HFFc6 (cell line): ENCODE measurements at places on chromosomes 1 and 21.

DNA sequence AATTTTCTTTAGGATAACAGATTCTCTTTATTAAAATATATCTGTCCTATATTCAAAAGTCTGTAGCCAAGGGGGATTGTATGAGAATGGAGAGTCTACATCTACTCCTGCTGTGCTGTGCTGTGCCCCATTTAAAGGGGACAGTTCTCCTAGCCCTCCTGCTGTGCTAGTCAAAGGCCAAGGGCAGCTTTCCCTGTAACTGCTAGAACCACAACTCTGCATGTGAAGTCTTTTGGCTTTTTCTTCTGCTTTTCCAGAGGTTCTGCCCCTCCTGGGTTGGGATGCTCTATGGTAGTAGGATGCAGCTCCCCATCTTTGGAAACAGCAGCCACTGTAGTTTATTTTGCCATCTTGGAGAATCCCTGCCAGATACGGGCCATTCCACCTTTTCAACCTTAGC lies 197.5 kb upstream of the JUN start:
- no peak for DNase-seq

- DNase-seq: no peak
These were observed 31.7 kb upstream of the LAX1 start for GRCh38 chr1:203733009-203733863.

DNA sequence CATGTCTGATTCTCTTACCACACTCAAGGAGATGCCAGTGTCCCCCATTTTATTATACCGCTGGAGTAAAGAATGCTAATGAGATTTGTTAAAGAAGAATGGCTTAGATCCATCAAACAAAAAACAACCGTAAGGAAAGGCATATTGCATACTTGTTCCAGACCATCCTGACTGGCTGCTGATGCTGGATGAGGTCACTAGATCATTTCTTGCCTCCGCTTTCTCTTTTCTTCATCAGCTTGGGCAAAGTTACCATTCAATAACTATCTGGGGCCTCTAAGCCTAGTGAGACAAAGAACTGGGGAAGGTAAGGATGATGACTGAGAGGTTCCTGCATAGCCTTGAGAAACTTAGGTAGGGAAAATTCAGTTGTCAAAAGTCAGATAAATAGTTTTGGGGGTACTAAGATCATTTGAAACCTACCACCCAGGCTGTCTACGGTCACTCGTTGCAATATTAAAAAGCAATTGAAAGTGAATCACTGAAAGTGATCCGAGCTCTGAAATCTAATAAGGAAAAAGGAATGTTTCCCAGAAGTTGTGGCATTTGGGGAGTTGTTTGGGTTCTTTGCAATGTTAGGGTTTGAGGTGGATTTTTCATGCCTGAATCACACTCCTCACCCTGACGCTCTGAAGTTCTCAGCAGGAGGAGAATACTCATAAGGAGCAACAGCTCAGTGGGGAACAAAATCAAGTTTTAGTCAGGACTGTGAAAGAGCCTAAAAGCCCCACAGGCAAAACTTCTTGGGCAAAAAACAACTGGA lies 176.8 kb downstream of the HHIPL2 start:
- peak; percentile 95 for DNase-seq

- no peak for DNase-seq
These were observed 2.2 kb downstream of the TNFRSF4 start for GRCh38 chr1:1211541-1212441.
